GM06990 (cell line): ENCODE measurements at places on chromosomes 1 and 21.

DNA sequence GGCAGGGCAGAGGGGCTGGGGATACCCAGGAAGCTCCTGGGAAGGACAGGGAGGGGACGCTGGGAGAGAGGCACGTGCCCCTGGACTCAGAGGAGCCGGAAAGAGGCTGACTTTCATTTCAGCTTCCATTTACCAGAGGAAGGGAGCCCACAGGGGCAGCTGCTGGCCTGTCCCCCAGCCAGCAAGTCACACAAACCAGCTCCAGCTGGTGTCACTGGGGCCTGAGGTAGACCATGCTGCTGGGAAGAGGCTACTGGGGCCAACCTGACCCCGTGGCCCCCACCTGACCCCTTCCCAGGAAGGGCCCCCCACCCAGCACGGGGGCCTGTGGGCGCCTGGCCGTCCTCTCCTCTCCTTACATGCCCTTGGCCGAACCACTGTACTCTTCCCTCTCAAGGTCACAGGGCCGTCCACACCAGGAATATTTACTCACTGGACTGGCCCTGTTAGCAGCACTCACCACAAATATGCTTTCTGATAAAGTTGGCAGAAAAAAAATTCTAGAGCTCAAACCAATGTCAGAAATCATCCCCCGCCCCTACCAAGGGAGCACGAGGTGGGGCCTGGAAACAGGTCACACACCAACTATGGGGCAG lies 110.5 kb downstream of the CASZ1 start:
- no peak for DNase-seq

DNA sequence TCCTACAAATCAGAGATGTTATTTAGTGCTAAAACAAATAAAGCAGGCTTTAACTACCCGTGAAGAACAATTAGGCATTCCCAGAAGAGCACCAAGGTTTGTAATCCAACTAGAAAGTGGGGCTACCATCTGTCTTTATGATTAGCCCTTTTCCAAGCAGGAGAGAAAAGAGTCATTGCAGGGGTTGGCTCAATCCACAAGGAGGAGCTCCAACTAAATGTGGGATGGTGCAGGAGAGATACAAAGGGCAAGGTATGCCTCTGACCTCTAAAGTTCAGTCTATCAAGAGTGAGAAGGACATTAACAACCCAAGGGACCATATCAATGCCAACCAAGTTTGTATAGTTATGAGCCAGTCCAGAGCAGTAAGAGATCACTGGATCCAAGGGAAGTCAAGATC lies 382.7 kb upstream of the DUSP10 start:
- no peak for DNase-seq

GRCh38 chr1:69291541-69291940 lies 276.2 kb upstream of the LRRC7 start:
- DNase-seq = no peak

GRCh38 chr1:76023669-76024435 lies 50.7 kb upstream of the ST6GALNAC3 start:
- DNase-seq = no peak

- no peak for DNase-seq
These were observed 7.0 kb downstream of the INSRR start for GRCh38 chr1:156851779-156852417.
